T follicular helper cell (primary cell): ENCODE measurements at places on chromosomes 13 and 19.

- DNase-seq = no peak
These were observed 35.5 kb upstream of the C1QTNF9 start for GRCh38 chr13:24273926-24274325.

DNA sequence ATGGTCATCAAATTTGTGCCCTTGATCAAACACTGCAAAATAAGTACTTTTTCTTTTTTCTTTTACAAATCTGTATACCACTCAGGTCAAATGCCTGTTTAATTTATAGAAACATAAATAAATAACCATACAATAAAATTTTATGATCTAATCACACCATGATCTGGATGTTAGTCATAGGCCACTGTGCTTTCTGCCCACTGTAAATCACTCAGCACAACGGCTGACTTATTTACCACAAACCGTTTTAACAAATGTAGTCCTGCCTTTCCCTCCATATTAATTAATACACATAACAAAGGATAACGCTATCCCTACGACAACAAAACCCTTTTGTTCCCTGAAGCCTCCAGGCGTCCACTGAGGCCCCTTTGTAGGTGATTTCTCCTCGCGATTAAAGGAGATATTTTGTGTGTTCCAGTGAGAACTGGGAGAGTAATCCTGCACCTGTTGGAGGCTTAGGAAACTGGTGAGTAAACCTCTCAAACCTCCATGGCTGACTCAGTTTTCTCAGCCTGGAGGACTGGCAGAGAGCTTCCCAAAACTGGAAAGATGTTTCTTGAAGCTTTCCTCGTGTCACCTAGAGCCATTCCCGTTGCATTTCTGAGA lies 477.1 kb upstream of the SGCG start:
- DNase-seq = no peak

DNA sequence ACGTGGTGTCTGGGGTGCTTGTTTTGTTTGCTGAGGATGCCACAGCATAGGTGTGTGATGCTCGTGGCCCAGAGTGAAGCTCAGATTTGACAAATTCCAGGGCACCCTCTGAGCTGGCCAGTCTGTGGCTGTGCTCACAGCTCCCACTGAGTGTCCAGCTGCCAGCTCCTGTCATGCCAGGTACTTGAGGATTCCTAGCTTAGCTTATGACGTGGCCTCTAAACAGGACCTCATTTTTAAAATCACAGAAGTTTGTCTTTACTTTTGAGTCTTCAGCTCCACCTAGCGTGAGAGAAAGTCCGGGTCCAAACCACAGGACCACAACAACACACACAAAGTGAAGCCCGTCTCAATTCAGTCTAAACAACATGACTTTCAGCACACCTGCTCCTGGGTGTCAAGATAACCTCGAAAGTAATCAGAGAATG lies 117.3 kb downstream of the RAB20 start:
- no peak for DNase-seq

GRCh38 chr19:7226739-7227138 lies 67.5 kb downstream of the INSR start:
- DNase-seq = no peak

GRCh38 chr19:18951721-18952281 lies 10.8 kb upstream of the HOMER3 start:
- DNase-seq = no peak

DNA sequence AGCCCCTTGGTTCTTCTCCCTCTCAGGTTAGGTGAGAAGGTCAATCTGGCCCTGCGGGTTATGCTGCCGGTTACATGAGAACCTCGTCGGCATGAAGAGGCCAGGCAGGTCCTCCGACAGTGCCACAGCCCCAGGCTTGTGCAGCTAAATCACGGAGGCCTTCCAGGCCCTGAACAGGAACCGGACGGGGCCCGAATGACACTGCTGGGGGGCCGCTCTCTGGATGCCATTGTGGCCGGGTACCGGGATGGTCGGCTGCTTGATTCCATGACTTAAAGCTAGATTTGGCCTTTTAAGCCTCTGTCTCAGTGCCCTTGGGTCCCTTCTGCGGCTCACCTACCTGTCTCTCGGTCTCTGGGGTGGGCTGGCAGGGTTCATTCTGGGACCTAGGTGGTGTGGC lies 48.4 kb downstream of the C1QTNF9 start:
- DNase-seq = no peak

- DNase-seq = no peak
These were observed 50.4 kb downstream of the C13orf46 start for GRCh38 chr13:113923376-113924063.

- no peak for DNase-seq
These were observed 4.3 kb downstream of the TBC1D17 start for GRCh38 chr19:49881672-49882394.

DNA sequence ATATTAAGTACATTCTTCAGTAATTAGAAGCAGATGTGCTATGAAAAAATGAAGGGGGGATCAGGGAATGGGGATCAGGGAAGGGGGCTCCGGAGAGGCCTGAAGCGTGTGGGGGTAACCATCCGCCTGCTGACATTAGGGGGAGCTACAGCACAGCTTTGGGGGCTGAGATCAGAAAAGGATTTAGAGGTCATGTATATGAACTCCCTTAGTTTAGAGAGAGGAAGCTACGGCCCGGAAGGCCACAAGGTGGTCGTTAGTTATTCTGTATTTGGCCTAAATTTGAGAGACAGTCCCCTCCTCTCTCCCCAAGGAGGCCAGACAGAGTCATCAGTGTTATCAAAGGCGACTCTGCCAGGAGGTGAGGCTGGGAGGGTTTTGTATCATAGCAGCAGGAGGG lies 99.0 kb downstream of the TM9SF2 start:
- DNase-seq = no peak

DNA sequence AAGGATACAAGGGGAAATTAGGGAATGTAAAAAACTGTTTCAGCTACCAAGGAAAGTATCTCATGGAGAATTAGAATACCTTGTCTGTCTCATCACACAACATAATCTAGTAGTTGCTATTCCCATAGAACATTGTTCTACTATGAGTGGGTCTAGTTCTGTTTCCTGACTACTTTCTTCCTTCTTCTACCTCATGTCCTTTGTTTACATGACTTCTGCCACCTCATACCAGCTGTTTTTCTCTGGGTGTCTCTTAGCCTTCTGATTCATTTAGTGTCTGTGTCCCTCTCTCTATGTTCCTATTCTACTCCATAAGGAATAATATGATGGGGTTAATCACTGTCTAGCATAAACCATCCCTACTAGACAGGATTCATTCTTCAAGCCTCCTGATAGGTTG lies 887.3 kb downstream of the DIAPH3 start:
- DNase-seq = no peak

DNA sequence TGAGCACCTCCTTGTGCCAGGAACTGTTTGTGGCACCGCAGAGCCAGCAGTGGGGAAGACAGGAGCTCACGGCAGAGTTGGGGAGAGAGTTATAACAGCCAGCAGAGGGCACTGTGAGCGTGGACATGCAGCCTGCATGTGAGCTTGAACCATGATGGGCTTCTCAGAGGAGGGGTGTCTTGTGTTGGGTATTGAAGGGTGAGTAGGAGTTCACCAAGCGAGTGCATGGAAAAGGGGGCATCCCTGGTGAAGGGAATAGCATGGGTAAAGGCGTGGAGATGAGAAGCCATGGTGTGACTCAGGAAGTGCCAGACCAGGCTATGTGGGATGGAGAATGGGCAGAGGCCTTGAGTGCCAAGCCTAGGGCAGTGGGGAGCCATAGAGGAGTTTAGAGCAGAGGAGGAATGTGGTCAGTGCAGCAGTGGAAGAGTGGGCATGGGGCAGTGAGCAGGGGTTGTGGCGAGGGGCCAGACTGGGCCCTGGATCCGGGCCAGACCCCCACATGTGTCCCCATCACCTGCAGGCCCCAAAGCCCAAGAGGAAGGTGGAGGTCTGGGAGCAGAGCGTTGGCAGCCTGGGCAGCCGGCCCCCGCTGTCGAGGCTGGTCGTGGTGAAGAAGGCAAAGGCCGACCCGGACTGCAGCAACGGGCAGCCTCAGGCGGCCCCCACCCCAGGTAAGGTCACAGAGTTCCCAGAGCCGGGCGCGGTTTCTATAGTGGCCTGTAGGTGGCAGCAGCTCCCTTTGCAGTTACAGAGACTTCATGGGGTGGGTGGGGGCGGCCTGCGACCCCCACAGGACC lies 11.8 kb upstream of the SHD start:
- peak; percentile 33 for DNase-seq

- DNase-seq = no peak
These were observed 227.6 kb upstream of the UBL3 start for GRCh38 chr13:30078059-30078458.

- no peak for DNase-seq
These were observed 166.1 kb downstream of the ITGBL1 start for GRCh38 chr13:101618440-101619187.
